EL (cell line): ENCODE measurements at places on chromosomes 3 and 15.

- no peak for DNase-seq
Measured at GRCh38 chr3:186759231-186759930, 24.0 kb upstream of the EIF4A2 start.

- DNase-seq, result no peak
Measured at GRCh38 chr15:44397869-44398268, 29.6 kb upstream of the CTDSPL2 start.

DNA sequence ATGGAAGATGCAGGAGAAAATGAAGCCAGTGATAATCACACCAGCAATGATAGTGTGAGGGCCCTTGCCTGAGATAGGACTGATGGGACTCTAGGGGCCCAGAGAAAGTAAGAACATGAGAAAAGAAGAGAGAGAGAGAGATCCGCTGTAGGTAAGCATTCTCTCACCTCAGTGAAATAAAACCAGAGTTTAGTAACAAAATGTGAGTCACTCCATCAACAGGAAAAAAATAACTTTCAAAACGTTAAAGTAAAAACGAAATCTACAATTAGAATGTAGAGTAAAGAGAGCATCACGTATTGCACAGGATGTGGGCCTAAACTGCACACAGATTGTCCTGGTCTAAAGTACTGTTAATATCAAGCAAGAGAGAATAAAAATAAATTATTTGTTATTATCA lies 6.8 kb upstream of the PRSS50 start:
- DNase-seq, result no peak

- no peak for DNase-seq
Measured at GRCh38 chr3:66486202-66486601, 14.6 kb downstream of the LRIG1 start.

DNA sequence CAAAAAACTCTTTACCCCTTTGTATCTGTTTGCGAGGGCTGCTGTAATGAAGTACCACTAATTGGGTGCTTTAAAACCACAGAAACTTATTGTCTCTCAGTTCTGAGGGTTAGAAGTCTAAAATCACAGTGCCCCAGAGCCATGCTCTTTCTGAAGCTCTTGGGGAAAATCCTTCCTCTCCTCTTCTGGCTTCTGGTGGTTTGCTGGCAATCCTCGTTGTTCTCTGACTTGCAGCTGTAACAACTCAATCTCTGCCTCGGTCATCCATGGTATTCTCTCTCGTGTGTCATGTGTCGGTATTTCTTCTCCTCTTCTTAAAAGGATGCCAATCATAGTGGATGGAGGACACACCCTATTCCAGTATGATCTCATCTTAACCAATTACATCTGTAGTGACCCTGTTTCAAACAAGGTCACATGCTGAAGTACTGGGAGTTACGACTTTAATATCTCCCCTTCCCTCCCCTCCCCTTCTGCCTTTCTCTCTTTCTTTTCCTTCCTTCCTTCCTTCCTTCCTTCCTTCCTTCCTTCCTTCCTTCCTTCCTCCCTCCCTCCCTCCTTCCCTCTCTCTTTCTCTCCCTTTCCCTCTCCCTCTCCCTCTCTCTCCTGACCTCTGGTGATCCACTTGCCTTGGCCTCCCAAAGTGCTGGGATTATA lies 6.5 kb upstream of the ARL8B start:
- peak; percentile 23 for DNase-seq

DNA sequence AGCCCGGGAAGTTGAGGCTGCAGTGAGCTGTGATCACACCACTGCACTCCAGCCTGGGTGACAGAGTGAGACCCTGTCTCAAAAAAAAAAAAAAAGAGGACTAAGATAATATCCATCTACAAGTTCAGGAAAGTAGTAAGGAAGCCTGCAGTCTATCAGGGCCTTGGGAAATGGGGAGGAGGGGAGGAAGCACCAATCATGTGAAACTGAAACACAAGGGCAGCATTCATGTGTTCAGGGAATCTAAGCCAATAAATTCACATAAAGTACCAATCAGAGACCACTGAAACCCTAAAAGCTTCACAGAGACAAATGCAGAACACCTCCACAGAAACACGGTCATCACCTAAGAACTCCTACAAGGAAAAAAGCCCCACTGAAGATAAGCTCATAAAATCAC lies 22.9 kb upstream of the HHATL start:
- no peak for DNase-seq

DNA sequence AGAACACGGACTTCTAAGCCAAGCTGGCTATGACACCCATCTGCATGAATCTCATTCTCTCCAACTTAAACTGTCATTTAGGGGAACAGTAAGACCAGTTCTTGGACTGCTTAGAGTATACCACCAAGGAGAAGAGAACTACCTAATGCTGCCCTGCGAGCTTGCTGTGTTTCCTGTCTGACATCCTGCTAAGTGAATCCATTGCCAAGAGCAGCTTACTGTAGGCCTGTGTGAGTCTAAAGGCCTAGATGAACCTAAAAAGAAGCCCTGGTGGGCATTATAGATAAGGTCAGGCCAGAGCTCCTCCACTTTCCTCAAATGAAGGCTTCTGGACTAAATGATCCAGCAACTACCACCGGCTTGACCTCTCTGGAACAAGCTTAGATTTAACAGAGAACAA lies 15.0 kb downstream of the LZTFL1 start:
- DNase-seq, result no peak

DNA sequence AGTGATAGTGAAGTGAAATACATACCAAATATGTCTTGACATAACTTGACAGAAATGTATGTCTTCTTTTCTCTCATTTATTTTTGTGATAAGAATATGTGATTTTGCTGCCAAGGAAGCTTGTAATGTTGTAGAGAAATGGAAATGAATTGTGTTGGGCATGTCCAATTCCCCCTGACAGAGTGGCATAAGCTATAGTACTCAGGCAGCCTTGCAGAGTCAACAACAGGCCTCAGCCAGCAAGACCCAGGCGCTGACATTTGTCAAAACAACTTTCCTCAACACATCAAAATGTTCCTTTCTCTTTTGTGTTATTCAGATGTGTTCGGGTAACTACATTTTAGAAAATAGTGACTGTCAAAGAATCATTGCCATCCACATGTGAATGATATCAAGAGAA lies 538.1 kb upstream of the ATP11B start:
- DNase-seq, result no peak

- DNase-seq, result no peak
Measured at GRCh38 chr15:94411846-94412245, 180.5 kb downstream of the MCTP2 start.

DNA sequence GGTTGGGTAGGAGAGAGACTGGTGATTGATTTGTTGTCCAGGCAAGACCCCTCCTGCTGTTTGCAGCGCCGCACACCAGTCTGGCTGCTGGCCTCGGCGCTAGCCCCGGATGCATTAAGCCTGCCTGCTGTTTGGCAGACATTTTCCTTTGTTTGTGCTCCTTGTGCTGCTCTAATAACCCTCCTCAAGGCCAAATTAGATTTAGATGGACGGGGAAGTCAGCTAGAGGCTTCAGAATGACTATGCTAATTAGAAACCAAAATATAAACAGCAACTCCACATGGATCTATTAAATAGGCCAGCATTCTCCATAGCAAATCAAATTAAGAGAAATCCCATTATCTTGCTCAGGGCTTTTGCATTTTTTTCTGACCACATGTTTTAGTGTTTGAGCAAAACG lies 445.2 kb downstream of the SQOR start:
- no peak for DNase-seq

DNA sequence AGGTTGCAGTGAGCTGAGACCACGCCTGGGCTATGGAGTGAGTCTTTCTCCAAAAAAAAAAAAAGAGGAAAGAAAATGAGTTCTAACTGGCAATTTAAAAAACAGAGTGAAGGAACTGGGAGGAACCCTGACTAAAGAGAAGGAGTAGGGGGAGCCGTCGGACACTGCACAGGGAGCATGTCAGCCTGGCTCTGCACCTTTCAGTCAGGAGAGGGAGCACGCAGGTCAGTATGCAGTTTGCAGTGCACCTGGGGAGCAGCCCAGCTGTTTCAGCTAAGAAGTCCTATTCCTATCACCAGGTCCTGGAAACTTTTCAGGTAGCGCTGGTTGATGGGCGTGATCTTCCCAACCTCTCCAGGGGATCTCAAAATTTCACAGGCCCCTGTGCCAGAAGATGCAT lies 14.9 kb upstream of the ZXDC start:
- no peak for DNase-seq

- peak; percentile 46 for DNase-seq
Measured at GRCh38 chr3:4633078-4634004, 140.2 kb downstream of the ITPR1 start.

DNA sequence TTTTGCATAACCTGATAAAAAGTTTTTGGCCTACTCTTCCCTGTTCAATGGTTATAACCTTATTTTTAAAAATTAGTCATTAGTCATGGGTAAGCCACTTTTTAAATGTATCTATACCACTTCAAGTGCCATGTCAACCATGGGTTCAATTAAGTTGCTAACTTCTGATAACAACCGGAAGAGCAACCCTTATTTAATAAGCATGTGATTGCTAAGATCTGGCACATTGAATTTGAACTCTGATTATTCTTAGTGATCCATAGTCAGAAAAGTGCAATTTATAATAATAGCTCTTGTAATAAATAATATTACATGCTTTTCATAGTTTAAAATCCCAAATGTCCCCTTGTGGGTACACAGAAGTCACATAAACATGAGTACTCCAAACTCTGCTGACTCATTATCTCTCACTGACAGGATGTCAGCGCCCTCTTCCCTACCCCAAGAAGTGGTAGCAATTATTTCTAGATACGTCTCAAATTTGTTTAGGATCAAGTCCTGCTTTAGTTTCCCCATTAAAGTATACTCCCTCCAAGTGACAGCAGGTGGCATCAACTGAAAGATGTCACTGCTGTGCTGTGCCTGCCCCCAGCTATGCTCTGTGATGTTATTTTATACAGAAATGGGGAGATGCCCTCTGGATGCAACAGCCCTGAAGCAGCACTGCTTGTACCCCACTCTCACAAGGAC lies 18.6 kb downstream of the SAMD7 start:
- no peak for DNase-seq

GRCh38 chr3:146781606-146782005 lies 176.5 kb upstream of the PLSCR5 start:
- no peak for DNase-seq

GRCh38 chr15:84818261-84819131 lies 1.3 kb downstream of the ALPK3 start:
- DNase-seq, result no peak
